Central memory CD4-positive, alpha-beta T cell (primary cell): ENCODE measurements at places on chromosomes 2 and 18.
A peak's percentile ranks its signal among the peaks of the same experiment; 100 is the strongest.

GRCh38 chr18:13542520-13542847, 183.9 kb downstream of the FAM210A start:
- DNase-seq = no peak

- DNase-seq = peak; percentile 7
These were observed 28.8 kb downstream of the FBLN7 start for GRCh38 chr2:112166806-112167499.

- DNase-seq = no peak
These were observed 204.8 kb downstream of the TFCP2L1 start for GRCh38 chr2:121080013-121080772.

GRCh38 chr2:147873859-147874483, 29.1 kb downstream of the ACVR2A start:
- DNase-seq = no peak

DNA sequence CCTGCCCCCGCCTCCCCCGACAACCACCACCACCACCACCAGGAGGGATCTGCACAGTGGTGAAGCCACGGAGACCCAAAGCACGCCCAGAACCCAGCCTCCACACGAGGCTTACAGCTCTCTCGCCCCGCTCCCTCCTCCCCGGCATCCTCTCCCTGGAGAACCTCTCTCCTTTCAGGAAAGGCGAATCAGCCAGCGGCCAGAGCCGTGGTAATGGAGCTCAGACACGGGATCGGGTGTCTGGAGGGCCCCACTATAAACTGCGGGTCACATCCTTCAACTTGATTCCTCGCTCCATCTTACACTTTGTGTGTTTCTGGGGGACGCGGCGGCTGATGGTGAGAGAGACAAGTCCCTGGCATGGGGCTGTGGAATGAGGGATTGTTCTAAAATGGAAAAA, 271.5 kb upstream of the SIX2 start:
- no peak for DNase-seq

GRCh38 chr2:7905756-7906155, 776.1 kb upstream of the ID2 start:
- DNase-seq = no peak

DNA sequence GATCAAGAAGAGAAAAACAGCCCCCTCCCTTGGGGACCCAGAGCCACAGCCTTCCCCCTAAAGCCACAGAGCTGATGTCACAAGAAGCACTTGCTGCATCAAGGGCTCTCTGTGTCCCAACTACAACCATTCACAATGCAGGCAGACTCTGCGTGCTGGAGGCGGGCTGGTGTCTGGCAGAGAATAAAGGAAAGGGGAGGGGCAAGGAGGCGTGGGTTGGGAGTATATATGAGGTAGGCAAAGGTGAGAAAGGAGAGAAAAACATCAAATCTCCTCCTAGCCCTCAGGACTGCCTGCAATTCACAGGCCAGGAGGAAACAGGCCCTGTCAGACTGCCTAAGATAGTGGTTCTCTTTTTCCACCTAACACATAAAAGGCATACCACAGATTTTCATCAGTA, 48.8 kb upstream of the IHH start:
- DNase-seq = peak; percentile 16

DNA sequence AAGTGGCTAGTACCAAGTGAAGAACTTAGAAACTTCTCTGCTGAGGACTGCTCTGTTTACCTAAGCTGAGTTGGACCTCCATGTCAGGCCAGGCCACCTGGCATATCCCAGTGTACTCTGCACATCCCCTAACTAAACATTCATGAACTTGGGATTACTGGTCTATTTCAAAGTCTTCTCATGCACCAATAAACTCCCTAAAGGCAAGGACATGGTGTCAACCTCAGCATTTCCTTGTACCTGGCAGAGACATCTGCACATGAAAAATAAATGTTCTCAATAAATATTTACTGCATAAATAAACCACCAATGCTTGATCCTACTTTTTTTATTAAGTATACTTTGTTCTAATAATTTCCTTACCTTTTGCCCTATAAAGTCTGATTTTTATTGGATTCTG, 124.8 kb downstream of the LAMA1 start:
- DNase-seq = no peak
